ENCODE measurements at places on chromosomes 6 and 20.

DNA sequence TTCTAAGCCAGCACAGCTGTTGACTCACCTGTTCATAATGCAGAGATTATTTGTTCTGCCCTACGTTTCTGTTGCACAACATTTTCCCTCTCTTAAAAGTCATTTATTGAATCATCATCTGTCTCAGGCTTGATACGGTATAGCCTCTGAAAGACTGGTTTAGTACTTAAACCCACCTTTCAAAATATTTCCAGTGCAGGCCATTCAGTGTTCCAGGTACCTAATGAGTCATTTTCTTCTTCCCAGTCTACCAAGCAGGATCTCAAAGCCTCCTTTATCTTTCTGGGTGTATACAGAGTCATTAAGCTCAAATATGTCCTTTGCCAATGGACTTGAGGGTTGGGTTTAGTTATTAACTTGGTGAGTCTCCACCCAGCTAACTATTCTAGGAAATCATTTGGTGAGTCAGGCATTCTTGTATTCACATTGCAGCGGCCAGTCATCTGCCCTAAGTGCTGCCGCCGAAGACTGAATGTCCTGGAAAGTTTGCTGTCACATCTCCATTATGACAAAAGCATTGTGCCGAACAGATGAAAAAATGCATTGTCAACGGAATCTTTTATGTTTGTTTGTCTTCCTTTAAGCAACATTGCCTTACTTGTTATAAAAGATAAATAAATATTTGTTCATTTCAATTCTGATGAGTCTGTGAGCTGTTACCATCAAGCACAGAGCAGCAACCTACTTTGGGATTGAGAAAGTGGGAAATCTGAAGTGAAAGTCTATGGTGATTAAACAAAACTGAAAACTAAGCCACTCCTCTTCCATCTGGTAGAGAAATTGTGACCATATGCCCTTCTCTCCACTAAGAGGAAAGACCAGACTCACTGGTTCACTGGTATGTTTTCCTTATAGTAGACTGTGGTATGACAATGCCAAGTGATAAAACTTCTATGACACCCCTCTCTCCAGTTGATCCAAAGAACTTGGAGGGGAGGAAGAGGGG lies 14.3 kb upstream of the FAM135A start:
- no peak for DNase-seq

GRCh38 chr6:6131492-6132109 lies 124.9 kb upstream of the NRN1 start:
- no peak for DNase-seq

DNA sequence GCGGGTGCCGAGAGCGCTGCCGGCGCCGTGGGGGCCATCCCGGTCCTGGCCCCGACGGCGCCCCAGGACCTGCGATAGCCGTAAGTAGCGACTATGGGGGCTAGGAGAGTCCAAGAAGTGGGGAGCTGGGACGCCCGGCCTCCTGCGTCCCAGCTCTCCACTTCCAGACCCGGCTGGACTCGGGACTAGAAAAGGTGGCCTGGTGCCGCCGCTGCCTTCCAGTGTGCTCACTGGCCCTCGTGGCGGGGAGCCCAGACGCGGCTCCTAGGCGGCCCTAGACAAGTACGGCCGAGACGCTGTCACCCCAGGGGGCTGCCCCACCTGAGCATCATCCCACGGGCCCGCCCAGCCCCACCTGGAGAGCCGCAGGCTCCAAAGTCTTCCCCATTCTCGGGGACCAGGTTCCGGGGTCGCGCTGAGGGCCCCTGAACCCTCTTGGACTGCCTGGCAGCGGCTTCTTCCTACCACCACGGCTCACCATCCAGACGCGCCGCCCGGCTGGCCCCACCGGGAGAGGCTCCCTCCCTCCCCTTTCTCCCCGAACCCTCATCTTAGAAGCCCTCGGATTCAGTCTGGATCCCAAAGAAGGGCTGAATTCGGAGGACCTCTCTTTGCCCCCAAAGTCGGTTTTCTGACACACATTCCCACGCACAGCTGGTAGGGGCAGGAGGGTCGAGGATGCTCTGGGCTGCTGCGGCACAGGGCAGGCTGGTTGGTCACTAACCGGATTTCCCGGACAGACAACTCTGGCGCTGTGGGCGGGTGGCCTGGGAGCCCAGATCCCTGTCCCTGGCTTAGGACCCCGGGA lies 870 bp upstream of the MDFI start:
- no peak for DNase-seq

DNA sequence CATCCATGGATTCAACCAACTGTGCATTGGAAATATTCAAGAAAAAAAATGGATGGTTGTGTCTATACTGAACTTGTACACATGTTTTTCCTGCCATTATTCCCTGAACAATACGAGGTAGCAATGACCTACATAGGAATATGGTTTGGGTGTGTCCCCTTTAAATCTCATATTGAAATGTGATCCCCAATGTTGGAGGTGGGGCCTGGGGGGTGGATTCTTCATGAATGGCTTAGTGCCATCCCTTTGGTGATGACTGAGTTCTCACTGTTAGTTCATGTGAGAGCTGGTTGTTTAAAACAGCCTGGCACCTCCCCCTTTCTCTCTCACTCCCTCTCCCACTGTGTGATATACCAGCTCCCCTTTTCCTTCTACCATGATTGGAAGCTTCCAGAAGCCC lies 139.8 kb upstream of the BACH2 start:
- no peak for DNase-seq

DNA sequence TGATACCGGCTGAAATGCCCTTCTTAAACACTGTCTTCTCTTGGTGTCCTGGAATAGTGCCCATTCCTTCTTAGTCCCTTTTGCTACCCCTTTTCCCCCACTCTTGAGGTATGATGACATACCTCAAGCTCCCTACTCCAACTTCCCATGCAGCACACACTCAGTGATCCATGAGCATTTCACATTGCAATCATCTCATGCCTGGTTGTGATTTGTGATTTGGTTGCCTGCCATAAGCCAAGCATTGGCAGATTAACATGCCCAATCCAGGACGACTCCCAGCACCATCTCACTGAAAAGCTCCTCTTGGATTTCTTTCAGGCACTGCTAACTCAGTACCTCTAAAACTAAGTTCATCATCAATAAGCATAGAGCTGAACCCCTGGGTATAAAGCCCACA lies 14.7 kb upstream of the PTPRA start:
- DNase-seq, result no peak

DNA sequence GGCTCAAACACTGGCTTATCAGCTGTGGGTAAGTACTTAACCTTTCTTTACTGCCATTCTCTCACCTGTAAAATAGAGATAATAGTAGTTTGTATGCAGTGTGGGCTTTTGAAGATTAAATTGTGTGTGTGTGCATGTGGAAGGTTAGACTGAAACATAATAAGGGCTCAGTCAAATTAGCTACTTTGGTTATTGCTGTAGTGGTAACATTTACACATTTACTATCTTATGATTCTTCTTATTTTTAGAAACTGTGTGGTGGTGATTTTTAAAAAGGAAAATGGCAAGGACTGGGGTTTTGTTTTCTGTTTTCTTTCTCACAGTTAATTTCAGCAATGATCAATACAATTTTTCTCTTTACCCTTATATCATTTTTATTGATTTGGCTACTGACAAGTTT lies 206.9 kb downstream of the NKAIN2 start:
- no peak for DNase-seq

DNA sequence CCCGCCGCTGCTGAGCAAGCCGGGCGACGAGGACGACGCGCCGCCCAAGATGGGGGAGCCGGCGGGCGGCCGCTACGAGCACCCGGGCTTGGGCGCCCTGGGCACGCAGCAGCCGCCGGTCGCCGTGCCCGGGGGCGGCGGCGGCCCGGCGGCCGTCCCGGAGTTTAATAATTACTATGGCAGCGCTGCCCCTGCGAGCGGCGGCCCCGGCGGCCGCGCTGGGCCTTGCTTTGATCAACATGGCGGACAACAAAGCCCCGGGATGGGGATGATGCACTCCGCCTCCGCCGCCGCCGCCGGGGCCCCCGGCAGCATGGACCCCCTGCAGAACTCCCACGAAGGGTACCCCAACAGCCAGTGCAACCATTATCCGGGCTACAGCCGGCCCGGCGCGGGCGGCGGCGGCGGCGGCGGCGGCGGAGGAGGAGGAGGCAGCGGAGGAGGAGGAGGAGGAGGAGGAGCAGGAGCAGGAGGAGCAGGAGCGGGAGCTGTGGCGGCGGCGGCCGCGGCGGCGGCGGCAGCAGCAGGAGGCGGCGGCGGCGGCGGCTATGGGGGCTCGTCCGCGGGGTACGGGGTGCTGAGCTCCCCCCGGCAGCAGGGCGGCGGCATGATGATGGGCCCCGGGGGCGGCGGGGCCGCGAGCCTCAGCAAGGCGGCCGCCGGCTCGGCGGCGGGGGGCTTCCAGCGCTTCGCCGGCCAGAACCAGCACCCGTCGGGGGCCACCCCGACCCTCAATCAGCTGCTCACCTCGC lies 1.5 kb downstream of the ARID1B start:
- peak; percentile 37 for DNase-seq

GRCh38 chr20:45758096-45758495 lies 33.6 kb downstream of the WFDC3 start:
- no peak for DNase-seq

DNA sequence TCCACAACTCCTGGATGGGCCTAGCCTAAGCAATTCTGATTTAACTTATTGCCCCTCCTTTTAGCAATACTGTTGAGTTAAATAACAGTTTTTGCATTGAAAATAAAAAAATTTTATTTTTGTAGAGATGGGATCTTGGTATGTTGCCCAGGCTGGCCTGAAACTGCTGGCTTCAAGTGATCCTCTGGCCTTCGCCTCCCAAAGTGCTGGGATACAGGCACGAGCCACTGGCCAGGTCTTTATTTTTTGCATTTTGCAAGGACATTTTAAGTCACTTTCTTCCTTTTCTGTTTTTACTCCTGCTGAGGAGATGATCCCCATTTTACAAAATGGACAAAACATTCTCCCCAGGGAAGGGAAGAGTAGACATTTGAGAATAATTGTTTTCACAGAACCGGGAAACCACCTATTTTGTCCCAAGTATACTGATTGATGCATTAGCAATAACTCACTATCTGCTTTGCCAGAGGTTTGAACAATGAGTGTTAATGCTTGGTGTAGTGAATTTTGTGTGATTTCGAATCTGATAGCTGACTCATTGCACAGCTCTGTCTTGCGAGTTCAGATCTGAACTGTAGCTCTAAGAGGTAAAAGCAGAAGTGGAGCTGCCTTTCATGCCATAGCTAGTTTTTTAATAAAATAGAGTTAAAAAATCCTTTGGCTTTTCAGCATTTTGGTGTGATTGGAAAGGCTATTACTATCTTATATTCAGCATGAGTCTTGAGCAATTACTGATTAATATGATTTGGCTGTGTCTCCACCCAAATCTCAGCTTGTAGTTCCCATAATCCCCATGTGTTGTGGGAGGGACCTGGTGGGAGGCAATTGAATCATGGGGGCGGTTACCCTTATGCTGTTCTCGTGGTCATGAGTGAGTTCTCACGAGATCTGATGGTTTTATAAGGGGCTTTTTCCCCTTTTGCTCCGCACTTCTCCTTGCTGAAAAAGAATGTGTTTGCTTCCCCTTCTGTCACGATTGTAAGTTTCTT lies 20.9 kb downstream of the IGF2R start:
- no peak for DNase-seq

DNA sequence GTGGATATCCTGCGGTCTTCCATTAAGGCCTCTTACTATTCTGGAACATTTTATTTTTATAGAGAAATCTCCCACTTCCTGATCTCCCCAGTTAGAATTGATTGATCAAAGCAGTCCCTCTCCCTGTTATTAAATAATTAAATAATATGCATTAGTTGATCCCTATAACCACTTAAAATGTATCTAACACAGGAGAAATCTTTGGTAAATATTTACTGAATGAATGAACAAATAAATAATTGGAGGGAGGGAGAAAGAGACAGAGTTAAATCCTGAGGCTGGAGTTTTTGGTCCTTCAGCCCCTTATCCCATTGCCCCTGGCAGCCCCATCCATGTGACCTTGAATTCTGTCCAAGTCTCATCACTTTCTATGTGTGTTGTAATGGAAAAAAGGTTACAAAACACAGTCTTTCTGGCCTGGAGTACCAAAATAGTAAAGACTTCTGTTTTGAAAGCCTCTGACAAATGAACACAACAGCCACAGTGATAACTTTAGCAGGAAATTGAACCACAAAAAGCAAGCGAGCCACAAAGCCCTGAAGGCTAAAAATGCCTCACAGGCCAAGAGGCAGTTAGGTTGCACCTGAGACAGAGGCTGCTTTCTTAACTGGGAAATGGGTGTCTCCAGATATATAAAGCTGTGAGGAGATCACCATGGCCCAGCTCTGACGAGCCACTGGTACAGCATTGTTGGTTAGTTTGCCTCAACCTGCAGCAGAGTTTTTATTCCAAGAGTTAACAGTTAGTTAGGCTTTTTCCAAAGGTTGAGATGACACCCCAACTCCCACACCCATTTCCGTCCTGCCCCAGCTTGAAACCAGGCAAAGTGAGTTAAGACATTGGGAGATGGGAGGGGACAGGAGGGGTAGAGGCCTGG lies 11.3 kb downstream of the NT5E start:
- no peak for DNase-seq
